ENCODE measurements at places on chromosomes 7 and 10.

DNA sequence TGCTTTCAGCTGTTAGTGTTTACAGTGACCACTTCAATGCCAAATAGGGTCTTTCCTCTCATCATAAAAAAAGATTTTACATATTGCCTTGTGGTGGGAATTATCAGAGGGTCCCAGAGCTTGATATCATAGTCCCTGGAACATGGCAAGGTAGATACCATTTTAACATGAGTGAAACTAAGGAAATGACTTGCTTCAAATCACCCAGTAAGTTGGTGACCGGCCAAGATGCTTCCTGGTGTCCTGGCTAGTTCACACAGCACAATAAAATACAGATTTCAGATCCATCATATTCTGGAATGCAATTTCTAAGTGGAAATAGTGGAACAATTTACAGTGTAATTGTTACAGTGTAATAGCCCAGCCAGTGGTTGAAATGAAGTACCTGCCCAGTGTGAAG is 36.6 kb downstream of the CNNM1 start:
- DNase-seq, result no peak

GRCh38 chr7:142583446-142583845 is 165.8 kb upstream of the PRSS1 start:
- DNase-seq, result peak; percentile 31

DNA sequence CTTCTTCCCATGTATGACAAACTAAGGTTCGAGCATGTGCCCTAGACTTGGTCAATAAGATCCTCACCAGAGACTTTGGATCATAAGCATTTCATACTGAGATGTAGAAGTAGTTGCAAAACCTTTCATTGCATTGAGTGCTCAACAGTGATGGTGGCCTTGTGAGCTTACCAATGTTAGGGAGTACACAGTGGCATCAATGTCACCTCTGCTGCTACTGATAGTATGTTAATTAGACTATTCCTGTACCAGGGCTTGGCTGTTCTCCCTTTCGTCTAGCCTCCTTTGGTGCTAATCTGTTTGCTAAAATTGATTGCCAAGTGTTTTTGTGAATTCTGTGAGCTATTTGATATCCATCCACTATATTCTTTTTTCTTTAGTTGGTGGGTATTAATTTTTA is 264.5 kb upstream of the SEMA3C start:
- DNase-seq, result no peak

GRCh38 chr10:60943316-60944057 is 498 bp downstream of the RHOBTB1 start:
- DNase-seq, result no peak

DNA sequence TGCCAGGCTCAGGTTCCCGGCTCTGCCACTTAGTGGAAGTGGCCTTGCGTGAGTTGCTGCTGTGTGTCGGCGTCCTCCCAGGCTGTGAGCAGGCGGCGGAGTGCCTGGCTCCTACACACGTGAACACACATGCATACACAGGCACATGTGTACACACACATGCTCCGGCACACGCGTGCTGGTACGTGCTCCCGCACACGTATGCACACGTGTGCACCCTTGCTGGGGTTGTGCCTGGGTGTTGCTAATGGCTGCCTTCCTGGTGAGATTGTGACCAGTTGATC is 107.6 kb downstream of the INPP5A start:
- DNase-seq, result no peak

Measured in activated T-cell treated with anti-CD3 and anti-CD28 coated beads for 48 hours (primary cell).